ENCODE measurements at places on chromosomes 1 and 21.

DNA sequence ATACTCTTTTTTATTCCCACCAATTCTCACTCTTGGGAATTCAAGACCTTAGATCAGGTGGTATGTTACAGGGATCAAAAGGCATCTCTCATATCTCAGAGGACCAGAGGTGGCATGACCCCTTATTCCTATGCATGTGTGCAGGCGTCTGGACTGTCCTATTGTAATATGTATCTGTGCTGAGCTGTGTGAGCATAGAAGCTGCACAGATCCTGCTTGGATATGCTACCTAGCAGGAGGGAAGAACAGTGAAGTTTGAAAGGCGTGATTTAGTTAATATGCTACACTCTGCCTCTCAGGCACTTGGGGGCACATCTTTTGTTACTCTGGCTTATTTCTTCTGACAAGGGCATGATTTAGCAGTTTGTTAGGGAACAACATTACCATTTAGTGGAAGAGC is 86.7 kb upstream of the ZRANB2 start:
- no peak for DNase-seq

DNA sequence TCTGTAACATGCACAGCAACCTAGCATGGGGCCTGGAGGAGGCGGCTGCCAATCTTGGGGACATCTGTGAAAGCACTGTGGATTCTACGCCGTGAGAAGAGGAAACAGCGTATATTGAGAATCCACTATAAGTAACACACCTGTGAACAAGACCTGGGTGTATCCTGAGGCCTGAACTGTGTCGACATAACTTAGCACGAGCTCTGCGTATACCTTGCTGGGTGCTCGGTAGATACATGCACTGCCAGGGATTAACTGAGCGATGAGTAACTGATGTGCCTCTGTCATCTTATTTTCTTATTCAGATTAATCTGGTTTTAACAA is 58.6 kb downstream of the DDX20 start:
- DNase-seq = no peak

DNA sequence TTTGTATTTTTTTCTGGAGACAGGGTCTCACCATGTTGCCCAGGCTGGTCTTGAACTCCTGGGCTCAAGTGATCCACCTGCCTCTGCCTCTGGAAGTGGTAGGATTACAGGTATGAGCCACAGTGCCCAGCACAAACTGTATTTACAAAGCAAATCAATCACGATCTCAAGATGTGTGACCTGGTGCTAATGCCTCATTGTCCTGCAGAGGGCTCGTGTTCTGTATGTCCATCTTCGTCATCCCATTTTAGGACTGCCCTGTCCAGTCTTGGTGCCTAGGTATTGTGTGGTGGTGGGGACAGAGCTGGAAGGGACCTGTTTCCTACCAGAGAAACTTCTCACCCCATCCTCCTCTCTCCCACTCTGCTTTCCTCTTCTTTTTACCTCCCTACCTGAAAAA is 20.2 kb downstream of the PROK1 start:
- no peak for DNase-seq

DNA sequence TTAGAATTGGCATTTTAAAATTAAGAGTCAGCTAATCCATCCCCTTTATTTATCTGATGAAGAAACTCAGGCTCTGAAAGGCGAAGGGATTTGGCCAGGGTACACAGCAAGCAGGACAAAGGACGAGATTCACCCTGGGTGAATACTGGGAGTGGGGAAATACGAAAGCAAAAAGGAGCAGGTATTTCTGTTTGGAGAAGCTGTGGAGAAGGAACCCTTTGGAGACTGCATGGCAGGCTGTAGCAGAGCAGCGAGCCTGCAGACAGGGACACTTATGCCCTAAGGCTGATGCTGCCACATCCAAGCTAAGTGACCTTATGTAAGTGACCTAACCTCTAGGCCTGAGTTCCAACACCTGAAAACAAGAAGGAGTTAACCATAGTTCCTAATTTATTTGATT is 207.2 kb upstream of the C1orf87 start:
- no peak for DNase-seq

DNA sequence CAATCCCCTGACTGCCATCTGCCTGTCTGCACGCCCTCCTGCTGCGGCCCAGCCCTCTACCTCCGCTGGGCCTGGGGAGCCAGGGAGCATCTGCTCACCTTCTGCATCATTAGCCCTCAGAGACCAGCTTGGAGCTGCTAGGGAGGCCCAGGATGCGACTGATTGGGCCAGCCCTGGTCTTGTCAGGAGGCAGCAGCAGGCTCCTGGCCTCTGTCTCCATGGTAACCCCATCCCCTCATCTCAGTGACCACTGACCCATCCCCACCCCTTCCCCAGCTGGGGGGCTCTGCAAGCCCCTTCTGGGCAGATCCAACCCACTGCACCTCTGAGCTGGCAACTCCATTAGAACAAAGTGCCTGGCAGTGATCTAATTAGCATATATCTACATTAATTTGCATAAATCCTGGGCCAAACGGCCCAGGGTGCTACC is 37.7 kb downstream of the NKAIN1 start:
- DNase-seq = no peak

DNA sequence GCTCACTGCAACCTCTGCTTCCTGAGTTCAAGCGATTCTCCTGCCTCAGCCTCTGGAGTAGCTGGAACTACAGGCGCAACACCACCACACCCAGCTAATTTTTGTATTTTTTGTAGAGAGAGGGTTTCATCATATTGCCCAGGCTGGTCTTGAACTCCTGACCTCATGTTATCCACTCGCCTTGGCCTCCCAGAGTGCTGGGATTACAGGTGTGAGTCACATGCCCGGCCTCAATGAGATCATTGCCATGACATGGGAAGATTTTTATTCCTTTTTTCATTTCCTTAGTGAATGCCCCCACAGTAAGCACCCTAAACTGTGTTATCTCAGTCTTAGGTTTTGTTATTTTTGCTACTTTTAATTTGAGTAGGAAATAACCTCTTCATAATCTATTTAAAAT is 977.9 kb downstream of the BRINP3 start:
- DNase-seq = no peak

DNA sequence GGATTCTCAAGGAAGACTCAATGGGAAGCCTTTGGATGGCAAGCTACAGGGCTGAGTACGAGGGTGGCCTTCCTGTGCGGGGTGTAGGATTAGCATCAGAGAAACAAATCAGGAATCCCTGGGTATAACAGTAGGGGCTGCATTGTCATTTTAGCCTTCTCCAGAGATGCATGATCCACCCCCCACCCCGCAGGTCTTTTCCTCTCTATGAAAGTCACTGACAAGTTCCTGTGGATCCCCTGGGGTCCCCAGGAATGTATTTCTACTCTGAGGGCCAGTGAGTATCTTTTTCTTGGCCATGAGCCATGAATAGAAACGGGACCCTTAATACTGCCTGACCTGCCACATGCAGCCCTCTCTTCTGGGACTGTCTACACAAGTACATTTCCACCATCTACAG is 473.0 kb upstream of the VAMP3 start:
- DNase-seq = no peak

DNA sequence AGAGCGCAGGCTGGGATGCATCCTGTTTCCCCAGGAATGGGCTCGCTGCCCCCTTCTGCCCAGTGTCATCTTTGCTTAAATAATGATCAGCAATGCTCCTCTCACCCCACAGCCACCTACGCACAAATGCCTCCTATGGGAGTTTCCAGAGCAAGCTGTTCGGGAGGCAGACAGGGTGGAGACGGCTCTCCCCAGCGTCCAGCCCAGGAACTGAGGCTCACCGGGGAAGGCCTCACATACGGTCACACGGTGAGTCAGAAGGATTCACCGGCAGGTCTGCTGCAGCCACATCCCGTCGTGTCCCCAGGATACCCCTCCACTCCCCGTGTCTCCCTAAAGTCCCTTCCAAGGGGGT is 40.3 kb upstream of the RUNX3 start:
- no peak for DNase-seq

DNA sequence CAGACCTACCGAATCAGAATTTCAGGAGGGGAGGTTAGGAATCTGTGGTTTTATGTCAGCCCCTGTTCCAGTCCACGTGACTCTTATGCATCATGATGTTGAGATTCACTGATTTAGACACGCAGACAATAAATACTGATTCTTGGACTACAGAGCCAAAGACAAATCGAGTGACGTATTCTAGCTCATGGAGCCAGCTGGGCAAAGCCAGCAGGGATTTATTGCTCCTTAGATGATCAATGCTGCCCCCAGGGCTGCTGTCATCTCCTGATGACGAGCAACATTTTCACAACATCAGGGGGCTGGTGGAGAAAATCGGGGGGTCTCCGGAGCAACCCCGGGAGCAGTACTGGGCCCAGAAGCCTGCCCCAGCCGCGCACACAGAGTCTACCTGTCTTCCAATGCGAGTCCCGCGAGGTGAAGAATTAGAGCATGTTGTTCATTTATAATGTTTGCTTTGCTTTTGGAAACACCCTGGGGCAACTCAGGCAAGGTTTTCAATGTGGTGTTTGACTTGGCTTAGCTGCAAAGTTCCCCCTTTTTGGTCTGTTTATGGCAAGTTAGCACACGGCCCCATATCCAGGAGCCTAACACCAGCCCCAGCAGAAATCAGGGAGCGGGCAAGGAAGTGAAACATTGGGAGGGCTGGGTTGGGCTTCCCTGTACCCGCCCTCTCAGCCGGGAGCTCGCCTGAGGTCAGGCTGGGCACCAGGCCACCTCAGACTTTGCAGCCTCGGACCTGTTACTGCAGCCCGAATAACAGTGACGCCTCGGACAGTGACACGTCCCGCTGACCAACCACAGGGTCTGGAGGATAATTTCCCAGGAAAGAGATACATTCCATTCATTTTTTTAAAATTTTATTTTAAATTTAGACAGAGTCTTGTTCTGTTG is 19.9 kb upstream of the CLDN14 start:
- DNase-seq = no peak

- no peak for DNase-seq
Measured at GRCh38 chr1:234096161-234096770, 191.8 kb downstream of the SLC35F3 start.

DNA sequence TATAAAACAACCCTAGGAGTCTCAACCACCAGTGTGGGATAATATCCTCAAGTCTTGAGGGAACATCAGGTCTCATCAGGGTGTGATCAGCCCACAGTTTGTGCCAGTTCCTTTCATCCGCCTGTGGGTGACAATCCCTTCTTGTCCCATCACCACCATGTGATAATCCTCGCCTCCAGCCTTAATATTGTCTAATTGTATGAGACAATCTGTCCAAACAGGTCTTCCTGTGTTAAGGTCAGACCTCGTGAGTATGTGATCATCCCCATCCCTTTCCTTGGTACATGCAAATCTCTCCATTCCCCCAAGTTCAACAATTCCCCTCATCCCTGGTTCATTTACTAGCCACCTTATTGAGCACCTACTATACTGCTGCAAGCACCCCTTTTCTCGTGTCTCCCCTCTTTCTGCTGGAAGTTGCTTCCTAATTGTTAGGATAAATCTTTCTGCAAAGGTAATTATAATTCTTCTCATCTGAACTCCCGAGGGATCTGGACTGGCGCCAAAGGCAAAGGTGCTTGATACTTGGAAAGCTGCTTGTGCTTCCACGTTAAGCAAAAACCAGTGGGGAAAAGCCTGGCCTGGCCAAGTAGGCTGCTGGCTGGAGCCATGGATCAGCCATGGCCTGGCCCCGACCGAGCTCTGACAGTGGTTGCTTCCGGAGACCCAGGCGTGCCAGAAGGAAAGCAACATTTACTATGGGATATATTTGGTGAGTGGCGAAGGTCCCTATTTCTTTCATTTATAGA is 92.5 kb downstream of the RNF220 start:
- no peak for DNase-seq

GRCh38 chr21:41816583-41817165 is 49.8 kb upstream of the RIPK4 start:
- peak; percentile 38 for DNase-seq

- no peak for DNase-seq
Measured at GRCh38 chr1:31934706-31935629, 3.2 kb downstream of the PTP4A2 start.

GRCh38 chr1:200075522-200075921 is 48.0 kb downstream of the NR5A2 start:
- no peak for DNase-seq

GRCh38 chr1:153547560-153548551 is 1.2 kb downstream of the S100A3 start:
- DNase-seq = no peak

- DNase-seq = no peak
Measured at GRCh38 chr1:21927533-21928237, 9.4 kb downstream of the HSPG2 start.
